ENCODE measurements at places on chromosomes 7 and 10.

- DNase-seq, result no peak
Observed at GRCh38 chr7:29087840-29088170, 58.5 kb downstream of the CPVL start.

DNA sequence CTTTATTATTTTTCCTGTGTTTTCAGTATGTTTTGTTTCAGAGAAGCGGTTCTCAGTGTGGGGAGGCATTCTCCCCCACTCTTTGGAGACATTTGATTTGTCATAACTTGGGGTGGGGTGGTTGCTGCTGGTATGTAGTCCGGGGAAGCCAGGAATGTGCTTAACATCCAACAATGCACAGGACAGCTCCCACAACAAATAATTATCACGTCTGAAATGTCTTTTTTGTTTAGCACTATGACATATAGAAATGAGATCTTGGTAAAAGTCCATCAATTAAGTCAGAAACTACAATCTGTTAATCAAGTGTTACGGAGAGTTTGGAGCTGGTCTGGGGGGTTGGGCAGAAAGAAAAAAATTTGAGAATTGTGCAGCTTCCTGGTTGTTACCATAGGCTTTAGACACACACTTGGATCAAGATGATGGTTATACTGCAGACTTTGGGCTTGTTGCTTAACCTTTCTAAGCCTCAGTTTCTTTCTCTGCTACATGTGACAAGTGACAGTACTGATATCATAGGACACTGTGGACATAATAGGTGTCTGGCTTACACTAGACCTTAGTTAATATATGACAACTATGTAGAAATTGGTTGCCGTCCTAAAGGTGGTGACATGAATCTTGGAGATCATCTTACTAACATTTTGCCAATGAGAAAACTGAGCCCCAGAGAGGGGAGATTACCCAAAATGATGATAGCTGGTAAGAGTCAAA is 113.7 kb downstream of the LRMDA start:
- no peak for DNase-seq

- no peak for DNase-seq
Observed at GRCh38 chr7:65925040-65925439, 52.2 kb downstream of the VKORC1L1 start.

DNA sequence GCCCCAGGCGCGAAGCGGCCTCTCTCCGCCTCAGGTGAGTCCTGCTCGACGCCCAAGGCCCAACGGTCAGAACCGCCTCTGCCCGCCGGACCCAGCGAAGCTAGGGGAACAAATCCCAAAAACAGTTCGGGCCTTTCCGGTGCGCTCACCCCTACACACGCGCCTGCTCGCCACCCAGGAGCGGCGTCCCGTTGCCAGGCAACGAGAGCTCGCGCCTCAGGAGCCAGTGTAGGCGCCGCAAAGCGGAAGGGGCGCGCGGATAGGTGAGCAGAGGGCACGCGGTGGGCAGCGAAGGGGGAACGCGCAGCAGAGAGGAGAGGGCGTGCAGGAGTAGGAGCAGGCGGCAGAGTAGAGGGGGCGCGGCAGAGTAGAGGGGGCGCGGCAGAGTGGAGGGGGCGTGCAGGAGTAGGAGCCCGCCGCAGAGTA is at the start of the genes DYDC1 and DYDC2:
TSS of gene DYDC1 (minus strand) at position 193 of the 426 bp plus-strand sequence. CDS start 4,154 bp downstream, outside the sequence.
TSS of gene DYDC2 (plus strand) at position 219 of the 426 bp plus-strand sequence. CDS start 5,663 bp downstream, outside the sequence.
- DNase-seq, result peak; percentile 7

GRCh38 chr7:138937484-138937883 is 43.7 kb downstream of the KIAA1549 start:
- no peak for DNase-seq

- no peak for DNase-seq
Observed at GRCh38 chr7:127765150-127765549, 113.2 kb downstream of the SND1 start.

DNA sequence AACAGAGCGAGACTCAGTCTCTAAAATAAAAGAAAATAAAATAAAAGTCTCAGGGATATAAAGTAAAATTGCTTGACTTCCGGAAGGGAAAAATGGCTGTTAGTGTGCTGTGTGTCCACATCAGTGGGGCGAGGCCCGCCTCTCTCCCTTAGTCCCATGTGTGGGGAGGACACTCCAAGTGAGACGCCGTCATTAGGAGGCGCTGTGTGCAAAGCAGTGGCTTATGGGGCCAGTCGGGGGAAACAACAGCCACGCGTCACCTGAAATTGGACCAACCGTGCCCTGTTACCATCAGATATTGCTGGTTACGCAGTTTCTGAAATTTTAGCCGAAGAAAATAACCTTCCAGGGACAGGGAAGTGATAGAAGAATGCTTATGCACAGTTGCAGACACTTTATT is 15.8 kb downstream of the SFXN4 start:
- DNase-seq, result peak; percentile 22

- DNase-seq, result no peak
Observed at GRCh38 chr7:25858525-25859411, 293.2 kb upstream of the NFE2L3 start.

- no peak for DNase-seq
Observed at GRCh38 chr7:26813432-26813831, 51.0 kb downstream of the SKAP2 start.

- DNase-seq, result no peak
Observed at GRCh38 chr10:119395280-119396007, 147.1 kb downstream of the RGS10 start.

GRCh38 chr7:36659172-36659516 is 65.2 kb downstream of the AOAH start:
- DNase-seq, result no peak

GRCh38 chr7:95011146-95011928 is 103.9 kb downstream of the PPP1R9A start:
- DNase-seq, result no peak

- no peak for DNase-seq
Observed at GRCh38 chr10:129386415-129387257, 80.4 kb upstream of the MGMT start.

- peak; percentile 63 for DNase-seq
Observed at GRCh38 chr10:48470115-48470892, 134.6 kb downstream of the ARHGAP22 start.

GRCh38 chr7:20238754-20239324 is 21.7 kb upstream of the MACC1 start:
- DNase-seq, result peak; percentile 14

DNA sequence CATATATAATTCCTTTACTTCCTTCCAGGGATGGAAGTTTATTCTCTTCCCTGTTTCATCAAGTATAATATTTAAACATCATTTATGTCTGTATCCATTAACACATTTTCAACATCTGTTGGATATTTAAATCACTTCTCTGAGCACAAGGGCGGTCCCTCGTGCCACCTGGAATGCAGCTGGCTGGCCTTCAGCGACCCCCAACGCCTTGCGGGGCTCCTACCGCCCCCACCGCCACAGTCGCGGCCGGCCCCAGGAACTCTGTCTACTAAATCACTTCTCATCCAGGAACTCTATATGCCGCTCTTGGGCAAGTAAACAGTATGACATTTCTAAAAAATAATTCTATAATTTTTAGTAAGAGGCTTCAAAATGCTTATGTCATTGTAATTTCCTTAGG is 221.1 kb upstream of the PTN start:
- DNase-seq, result no peak

DNA sequence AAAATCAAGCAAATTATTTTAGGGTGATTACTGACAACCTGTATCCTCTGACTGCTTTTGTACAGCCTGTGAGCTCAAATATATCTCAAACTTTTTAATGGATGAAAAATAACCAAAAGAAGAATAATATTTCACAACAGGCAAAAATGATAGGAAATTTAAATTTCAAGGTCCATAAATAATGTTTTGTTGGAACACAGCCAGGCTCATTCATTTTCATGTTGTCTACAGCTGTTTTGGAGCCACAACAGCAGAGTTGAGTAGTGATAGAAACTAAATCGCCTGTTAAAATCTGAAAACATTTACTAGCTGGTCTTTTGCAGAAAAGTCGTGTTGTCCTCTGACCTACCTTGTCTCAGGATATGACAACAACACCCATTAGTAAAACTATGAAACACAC is 75.9 kb downstream of the GLI3 start:
- DNase-seq, result no peak

Measured in erythroblast (primary cell).